Stimulated activated CD4-positive, alpha-beta T cell treated with anti-CD3 and anti-CD28 coated beads, Interleukin-15, amount 100 ng/mL, for 1 hour (primary cell): ENCODE measurements at places on chromosomes 6 and 20.

DNA sequence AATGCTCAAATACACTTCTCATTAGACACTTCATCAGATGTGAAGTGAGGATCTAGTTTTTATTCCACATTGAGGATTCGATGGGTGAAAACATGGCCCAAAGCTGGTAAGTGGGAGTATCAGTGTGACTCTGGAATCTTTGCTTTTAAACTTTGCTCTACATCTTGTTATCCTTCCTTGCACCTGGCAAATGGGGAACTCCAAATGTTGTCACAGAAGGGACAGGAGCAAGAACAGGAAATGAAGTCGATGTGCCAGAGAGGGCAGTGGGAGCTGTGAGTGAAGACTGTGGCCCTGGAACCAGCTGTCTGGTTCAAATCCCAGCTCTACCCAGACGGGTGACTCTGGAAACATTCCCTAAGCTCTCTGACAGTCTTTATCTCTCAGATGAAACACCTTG, 86.7 kb upstream of the AGPAT4 start:
- no peak for DNase-seq

GRCh38 chr6:166179704-166180103, 12.1 kb upstream of the TBXT start:
- DNase-seq, result no peak

- no peak for DNase-seq
Measured at GRCh38 chr6:29850011-29850553, 22.5 kb downstream of the HLA-G start.

- DNase-seq, result no peak
Measured at GRCh38 chr6:165663377-165663735, 315 bp upstream of the PDE10A start.

- DNase-seq, result no peak
Measured at GRCh38 chr6:90660931-90661330, 74.1 kb upstream of the MAP3K7 start.

DNA sequence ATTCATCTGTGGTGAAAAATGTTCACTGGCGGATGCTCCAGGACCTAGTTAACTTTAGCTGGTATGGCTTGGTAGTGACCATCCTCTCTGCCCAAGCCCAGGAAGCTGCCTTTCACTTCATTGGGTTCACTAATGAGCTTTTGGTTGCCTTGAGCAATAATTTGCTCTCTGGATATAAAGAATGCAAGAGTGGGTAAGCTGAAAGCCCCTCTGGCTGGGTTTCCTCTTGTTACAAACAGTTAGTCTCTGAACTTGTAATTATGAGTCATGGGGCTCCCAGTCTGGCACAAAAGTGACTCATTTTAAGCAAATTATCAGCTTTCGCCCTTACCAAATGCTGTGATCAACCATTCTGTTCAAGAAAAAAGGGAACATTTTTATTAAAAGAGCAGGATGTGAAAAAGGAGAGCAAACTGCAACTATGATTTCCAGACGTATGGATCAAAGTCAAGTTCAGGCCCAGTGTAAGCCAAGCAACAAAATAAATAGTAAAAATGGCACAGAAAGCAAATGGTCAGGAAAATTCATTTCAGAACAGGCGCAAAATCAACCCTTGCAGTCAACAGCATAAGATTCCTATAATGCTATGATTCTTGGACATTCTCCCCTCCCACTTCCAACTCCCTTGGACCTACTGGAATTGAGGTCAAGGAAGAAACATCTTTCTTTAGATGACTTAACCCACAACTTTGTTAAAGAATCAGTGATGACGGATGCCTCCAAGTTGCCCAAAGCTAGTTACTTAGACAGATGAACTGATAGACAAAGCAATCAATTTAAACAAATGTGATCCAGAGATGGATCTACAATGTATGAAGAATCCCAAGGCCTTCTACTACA, 130.0 kb upstream of the KCNK16 start:
- DNase-seq, result no peak

GRCh38 chr6:56652994-56653393, 10.3 kb upstream of the DST start:
- DNase-seq, result no peak

DNA sequence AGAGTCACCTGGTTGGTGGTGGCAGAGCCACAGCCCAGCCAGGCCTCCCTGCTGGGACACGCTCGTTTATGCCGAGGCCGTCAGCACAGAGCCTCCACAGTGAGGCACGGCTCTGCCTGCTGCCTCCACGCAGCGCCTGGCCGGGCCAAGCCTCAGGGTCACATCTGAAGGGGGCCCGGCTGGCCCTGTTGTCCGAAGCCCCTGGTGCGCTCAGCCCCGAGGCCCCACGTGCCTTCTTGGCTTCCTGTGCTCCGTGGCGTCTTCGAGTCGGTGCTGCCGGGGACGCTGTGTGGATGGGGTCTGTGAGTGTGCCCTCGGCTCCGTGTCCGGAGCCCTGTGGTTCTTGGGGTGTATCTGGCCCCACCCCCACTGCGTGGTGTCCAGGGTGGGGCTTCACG, 10.4 kb upstream of the TNFRSF6B start:
- no peak for DNase-seq

- DNase-seq, result no peak
Measured at GRCh38 chr6:81130969-81131368, 621.5 kb downstream of the TENT5A start.

GRCh38 chr6:68497927-68498326, 137.2 kb upstream of the ADGRB3 start:
- no peak for DNase-seq

DNA sequence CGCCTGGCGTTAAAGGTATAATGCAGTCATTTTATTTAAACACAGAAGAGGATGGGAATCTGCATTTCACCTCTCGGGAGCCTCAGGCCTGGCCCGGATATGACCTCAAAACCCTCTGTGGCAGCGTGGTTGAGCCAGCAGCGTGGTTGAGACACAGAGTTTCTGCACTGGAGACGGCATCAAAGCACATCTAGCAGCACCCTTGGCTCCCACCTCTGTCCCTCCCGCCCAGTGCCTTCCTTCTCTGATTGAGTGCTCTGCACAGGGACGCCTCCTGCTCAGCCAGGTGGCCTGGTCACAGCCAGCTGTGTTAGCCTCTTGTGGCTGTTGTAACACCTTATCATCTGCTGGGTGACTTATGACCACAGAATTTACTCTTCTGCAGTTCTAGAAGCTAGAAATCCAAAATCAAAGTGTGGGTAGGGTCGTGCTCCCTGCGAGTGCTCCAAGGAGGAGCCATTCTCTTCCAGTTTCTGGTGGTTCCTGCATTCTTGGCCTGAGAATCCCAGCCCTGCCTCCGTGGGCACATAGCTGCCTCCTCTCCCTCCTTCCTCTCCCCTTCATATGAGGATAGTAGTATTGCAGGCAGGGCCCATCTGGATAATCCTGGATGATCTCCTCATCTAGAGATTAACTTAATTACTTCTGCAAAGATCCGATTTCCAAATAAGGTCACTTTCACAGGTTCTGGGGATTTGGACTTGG, 156.7 kb downstream of the SYCP2 start:
- DNase-seq, result no peak

DNA sequence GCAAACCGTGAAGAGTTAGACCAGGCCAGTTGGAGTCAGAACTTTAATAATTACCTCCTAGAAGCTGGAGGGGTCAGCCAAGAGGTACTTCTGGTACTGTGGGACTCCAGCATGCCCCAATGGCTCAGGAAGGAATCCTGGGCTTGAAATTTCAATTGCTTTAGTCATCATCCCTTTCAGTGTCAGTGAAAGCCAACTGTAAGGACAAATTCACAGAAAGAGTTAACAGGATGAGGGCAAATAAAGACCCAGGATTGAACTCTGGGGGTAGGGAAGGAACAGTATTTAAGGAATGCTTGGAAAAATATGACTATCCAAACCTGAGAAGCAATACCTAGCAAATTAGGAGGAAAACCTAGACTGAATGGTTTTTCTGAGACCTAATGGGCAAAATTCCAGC, 735.1 kb upstream of the MARCKS start:
- no peak for DNase-seq

- no peak for DNase-seq
Measured at GRCh38 chr6:156875062-156875461, 97.9 kb downstream of the ARID1B start.

GRCh38 chr20:7155282-7155681, 387.8 kb downstream of the BMP2 start:
- DNase-seq, result no peak

GRCh38 chr6:41228616-41229015, 467 bp downstream of the TREML4 start:
- DNase-seq, result no peak

- DNase-seq, result no peak
Measured at GRCh38 chr6:140486450-140487361, 1112.3 kb upstream of the CITED2 start.

DNA sequence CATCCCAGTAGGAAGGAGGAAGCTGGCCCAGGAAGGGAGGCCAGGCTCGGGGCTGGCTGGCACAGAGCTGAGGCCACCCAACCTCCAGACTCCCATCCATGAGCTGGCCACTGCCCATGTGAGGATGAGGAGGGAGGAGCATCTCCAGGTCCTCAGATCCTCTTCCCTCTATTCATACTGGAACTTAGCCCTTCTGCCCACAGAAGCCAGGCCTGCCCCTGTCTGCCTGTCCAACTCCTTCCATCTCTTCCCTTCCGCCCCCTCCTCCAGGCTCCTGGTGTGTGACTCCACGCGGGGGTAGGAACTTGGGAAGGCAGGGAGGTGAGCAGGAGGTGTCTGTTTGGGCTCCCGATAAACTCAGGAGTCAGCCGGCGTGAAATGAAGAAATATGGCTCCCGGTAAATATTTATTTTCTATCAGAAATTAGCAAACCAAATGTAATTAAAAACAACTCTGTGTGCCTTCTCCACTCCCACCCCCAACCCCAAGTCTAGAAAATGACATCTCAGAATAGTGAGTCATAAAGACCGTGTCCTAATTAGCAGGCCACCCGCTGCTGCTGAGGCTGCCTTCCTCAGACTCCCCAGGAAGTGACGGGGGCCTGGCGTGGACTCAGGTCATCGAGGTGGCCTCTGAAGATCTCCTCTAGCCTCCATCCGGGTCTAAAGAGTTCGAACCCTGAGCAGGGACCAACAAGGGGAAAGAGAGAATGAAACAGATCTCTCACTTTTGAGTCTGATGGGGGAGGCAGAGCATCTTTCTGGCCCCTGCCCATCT, 81.9 kb downstream of the MDGA1 start:
- no peak for DNase-seq
